ENCODE measurements at places on chromosomes 7 and 10. TPM values are rescaled to one million over a fixed set of nuclear protein-coding genes. Genes with fewer than 3 reads are reported as not detected.

- no peak for DNase-seq
These were observed 24.3 kb upstream of the PDE1C start for GRCh38 chr7:32094516-32094915.

DNA sequence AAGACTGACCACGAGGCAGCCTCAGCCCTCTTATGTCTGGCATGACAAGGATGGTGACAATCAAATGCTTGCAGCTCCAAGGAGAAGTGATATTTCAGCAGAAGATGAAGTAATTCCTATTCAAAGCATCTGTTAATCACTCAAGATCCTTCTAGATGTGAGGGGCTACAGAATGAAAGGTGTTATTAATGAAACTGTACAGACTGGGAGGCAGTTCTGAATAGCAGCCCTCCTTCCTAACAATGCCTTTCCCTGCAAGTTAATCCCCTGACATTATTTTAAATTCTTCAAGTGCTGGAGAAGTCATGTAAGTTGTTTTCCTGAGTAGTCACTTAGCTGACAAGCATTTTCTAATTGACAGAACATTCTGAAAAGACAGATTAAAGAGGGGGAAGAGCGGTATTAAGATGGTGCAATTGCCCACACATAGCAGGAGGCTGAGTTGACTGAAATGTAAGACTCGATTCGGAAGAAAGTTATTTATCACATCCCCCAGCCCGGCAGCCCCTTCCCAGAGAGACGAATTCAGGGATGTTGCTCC, 300.8 kb downstream of the GRID1 start:
- no peak for DNase-seq

DNA sequence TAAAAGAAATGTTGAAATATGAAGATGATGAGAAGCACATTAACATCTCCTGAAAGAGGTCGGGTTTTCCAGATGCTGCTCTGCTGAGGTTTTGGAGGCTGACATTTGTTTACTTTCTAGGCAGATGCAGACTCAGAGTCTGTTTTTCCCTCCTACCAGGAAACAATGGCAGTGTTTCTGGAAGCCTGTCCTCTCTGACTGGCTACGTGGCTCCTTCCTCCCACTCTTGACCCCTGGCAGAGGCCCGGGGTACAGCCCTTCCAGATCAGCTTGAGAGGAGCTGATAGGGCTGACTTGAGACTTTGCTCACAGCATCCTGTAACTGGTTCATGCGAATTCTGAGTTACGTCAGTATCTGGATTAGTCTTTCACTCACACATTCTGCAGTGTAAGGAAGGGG, 41.1 kb upstream of the IL15RA start:
- no peak for DNase-seq

- no peak for DNase-seq
These were observed 495.6 kb upstream of the KLF6 start for GRCh38 chr10:4280461-4281189.

OGDHL gene
- total RNA-seq = 0.32 TPM

GSAP gene
- 2.0 TPM for total RNA-seq

DNA sequence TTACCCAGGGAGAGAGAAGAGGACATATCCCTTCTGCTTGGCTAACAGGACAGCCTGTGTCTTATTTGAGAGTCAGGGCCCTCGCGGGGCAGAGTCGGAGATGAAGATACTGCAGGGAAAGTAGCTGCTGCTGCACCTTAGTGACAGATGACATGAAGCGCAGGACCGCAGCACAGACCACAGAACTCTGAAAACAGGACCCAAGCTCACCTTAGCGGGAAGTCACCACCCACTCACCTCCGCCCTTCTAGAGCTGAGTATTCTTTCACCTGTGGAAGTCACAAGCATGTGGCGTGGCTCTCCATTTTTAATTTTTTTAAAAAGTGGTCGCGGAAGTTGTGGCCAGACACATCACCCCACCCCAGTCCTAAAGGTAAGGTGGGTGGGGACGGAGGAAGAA, 191.4 kb downstream of the FAM107B start:
- DNase-seq = no peak

STEAP1B gene
- 0.90 TPM for total RNA-seq

GRCh38 chr10:32851301-32851700, 106.7 kb downstream of the ITGB1 start:
- no peak for DNase-seq

PRRT4 gene
- 27.7 TPM for total RNA-seq

ANKRD61 gene
- 0.20 TPM for total RNA-seq

NRG3 gene
- not detected for total RNA-seq

DNA sequence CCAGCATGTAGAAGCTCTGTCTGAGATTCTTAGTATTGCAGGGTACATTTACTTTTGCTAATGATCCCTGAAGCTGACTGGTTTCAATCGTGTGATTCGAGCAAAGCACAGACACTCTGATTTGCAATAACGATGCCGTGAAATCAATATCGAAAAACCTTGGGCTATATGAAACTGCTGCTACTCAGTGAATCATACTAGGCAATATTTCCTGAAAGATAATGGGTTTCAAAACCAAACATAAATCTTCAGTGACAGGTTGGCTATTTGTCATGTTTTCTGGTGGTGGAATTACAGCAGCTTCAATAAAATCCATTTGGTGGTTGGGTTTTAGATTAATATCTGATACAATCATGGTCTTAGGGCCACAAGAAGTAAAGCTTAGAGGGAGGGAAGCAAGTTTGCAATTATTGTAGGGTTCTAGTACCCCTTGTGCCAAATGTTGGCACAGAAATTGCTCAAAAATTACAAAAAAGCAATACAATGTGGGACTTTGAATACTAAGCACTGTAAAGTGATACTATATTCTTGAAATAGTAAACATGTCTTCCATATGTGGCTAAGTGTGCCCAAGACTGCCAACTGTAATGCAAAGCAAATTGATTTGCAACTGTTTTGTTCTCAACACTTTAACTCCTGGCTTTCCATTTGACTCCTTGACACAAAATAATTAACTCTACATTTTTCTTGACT, 112.4 kb upstream of the JAZF1 start:
- no peak for DNase-seq

- DNase-seq = no peak
These were observed 175.3 kb downstream of the MBL2 start for GRCh38 chr10:52597189-52597863.

- no peak for DNase-seq
These were observed 10.4 kb downstream of the NUB1 start for GRCh38 chr7:151351967-151352366.

GRCh38 chr10:43231523-43232078, 35.3 kb downstream of the RASGEF1A start:
- no peak for DNase-seq

CPA5 gene
- 1.7 TPM for total RNA-seq

- DNase-seq = no peak
These were observed 5.7 kb upstream of the PLAC9 start for GRCh38 chr10:80126876-80127275.

OSBPL3 gene
- 8.7 TPM for total RNA-seq

GRCh38 chr7:64046041-64046389, 781 bp downstream of the ZNF727 start:
- DNase-seq = no peak

GRCh38 chr10:59898125-59898835, 8.1 kb downstream of the CCDC6 start:
- DNase-seq = no peak

TCERG1L gene
- total RNA-seq = not detected

GRCh38 chr7:80885757-80886156, 33.1 kb downstream of the SEMA3C start:
- no peak for DNase-seq

DNA sequence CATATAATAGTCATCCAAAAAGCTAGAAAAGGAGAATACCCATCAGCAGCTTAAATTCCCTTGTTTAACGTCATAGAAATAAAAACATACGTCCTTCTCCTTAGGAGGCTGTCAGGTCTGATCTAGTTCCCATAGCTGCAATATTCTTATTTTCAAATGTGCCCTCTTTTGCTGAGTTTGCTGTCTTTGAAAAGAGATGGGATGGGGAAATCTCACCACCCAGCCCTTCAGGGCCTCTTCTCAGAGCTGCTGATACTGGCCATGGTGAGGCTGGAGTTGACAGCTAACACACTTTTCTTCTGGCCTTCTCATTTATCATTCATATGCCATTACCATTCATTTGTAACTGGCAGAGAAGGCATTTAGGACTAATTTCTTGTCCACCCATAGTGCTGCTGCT, 5.1 kb upstream of the PCGF5 start:
- DNase-seq = no peak

- DNase-seq = no peak
These were observed 259.1 kb upstream of the KLF6 start for GRCh38 chr10:4043897-4044665.

LBX1 gene
- total RNA-seq = 12.3 TPM

Data from psoas muscle (tissue), 8 donors.